Femur (tissue), 1 donor: ENCODE measurements at places on chromosomes 6 and 20.

DNA sequence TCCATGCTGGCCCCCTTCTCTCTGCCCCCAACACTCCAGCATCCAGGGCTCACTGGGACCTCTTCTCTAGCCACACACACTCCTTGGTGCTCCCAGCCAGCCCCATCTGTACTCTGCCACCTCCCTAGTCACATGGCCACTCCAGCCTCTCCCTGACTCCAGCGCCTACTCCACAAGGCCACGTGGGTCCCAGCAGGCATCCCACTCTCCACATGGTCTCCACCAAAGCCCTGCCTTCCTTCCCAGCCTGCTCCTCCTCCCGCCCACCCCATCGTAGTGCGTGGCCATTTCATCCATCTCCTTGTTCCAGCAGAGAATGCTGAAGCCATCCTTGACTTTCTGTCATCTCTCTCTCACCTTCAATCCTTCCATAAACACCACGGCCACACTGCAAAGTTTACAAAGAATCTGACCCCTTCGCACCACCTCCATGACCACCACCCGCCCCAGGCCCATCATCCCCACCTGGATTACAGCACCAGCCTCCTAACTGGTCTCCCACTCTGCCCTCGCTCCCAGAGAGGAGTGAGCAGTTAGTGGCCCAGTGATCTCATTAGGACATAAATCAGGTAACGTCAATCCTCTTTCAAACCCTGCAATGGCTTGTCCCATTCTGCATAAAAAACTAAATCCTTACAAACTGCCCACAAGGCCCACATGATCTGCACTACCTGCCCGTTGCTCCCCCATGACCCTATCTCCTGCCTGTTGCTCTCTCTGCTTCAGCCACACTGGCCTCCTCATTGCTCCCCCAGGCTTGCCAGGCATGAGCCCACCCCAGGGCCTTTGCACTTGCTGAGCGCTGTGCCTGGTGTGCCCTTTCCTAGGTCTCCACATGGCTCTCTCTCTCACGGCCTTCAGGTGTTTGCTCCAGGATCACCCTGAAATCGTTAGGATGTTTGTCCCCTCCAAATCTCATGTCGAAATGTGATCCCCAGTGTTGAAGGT is 96.2 kb downstream of the GRM4 start:
- no peak for DNase-seq

DNA sequence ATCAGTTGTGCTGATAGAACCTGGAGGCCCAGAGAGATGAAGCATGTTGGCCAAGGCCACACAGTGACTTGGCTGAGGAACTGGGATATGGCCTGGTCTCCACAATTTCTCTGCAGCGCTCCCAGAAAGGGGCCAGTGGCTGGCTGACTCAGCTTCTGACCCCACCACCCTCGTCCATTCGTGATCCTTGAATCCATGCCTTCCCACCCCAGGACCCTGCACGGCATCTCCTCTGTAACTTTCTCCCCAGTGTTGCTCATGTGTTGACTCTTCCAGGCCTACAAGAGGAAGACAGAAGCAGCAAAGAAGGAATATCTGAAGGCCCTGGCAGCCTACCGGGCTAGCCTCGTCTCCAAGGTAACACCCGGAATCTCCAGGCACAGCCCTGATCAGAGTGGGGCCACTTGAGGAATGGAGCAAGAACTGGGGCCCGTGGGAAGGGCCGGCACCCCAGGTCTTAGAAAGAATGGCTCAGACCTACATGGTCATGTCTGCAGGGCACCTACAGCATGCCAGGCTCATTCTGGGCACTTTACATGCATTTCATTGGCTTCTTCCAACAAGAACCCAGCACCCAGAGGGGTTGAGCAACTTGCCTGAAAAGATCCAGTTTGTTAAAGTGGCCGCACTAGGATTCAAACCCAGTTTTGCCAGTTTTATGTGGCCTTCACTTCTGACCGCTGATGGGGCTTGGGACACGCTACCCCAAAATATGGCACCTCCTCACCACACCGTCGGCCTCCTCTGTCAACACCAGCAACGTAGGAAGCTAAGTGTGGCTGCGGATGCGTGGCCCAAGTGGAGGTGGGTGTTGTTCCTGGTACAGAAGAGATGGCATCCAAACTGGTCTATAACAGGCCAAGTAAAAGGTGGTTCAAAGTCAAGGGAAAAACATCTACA is 122.2 kb downstream of the JPH2 start:
- DNase-seq: no peak

DNA sequence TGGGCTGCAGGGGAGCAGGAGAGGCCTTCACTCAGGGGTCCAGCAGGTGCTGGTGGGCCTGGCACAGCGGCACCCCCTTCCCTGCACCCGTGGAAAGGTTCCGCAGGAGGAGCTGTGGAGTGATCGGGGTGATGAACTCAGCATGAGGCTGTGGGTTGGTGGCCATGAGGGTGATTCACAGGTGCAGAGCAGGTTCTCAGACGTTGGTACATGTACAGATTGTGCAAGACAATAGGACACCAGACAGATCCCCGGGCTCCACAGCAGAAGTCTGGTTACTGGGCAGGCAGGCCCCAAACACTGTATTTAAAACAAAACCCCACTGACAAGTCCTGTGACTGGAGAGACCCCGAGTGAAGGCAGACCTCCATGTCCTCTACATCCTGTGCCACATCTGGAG is 151.6 kb upstream of the CDH4 start:
- DNase-seq: no peak

DNA sequence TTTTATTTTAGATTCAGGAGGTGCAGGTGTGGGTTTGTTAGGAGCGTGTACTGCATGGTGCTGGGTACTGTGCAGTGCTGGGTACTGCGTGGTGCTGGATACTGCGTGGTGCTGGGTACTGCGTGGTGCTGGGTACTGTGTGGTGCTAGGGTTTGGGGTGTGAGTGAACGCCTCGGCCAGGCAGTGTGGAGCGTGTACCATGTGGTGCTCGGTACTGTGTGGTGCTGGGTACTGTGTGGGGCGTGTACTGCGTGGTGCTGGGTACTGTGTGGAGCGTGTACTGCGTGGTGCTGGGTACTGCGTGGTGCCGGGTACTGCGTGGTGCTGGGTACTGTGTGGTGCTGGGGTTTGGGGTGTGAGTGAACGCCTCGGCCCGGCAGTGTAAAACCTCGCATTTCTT is 62.9 kb downstream of the WDR27 start:
- DNase-seq: no peak

GRCh38 chr20:33299111-33299603 is 16.1 kb downstream of the BPIFB1 start:
- peak; percentile 52 for DNase-seq

DNA sequence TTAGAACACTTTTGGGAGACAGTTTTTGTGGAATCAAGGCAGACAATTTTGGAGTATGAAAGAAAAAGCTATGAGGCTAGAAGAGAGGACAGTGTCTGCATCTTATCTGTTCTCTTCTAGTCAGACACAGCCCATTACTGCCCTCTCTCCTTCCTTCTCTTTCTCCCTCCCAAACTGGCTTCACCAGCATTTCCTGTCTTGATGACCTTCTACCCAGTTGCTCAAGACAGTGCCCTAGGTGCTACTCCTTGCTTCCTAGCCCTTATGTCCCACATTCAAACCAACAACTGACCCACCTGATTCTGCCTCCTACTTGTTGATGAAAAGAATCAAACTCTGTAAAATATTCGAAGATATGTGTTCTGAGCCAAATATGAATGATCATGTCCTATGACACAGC is 116.4 kb upstream of the RIPOR2 start:
- DNase-seq: no peak

GRCh38 chr6:32937230-32937633 is 3.6 kb downstream of the HLA-DMB start:
- no peak for DNase-seq

- DNase-seq: no peak
These were observed 364.3 kb upstream of the HS3ST5 start for GRCh38 chr6:114707081-114707620.

GRCh38 chr6:129605967-129606366 is 104.0 kb downstream of the ARHGAP18 start:
- DNase-seq: no peak

GRCh38 chr6:36563237-36563927 is 16.1 kb upstream of the STK38 start:
- DNase-seq: no peak

GRCh38 chr20:21371193-21371592 is 26.1 kb downstream of the NKX2-4 start:
- no peak for DNase-seq

- no peak for DNase-seq
These were observed 1055.1 kb upstream of the GJE1 start for GRCh38 chr6:141077355-141078333.

GRCh38 chr20:7828437-7828836 is 111.8 kb downstream of the HAO1 start:
- no peak for DNase-seq

DNA sequence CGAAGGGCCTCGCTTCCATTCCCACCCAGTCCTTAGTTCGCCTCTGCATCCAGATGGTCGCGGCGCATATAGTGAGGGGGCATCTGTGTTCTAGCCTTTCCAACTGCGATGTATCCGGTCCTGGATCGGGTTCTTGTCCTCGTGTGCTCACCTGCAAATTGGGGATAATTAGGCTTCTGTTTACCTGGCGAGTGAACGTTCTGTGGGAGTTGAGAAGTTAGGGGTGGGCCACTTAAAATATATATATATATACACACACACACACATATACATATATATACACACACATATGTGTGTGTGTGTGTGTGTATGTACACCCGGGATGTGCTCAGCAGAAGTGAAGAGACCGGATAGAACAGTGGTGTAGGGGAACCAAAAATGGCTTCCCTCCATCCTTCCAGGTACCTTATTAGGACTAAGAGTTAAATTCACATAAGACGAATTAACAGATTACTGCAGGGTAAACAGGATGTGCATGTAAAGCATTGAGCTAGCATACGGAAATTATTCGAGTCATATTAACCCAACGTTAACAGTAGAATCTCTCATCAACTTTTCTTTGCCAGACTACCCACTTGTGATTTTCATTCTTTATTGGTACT is 537 bp downstream of the CSTF1 start:
- DNase-seq: no peak

- no peak for DNase-seq
These were observed 413.2 kb upstream of the GJE1 start for GRCh38 chr6:141719476-141719875.

DNA sequence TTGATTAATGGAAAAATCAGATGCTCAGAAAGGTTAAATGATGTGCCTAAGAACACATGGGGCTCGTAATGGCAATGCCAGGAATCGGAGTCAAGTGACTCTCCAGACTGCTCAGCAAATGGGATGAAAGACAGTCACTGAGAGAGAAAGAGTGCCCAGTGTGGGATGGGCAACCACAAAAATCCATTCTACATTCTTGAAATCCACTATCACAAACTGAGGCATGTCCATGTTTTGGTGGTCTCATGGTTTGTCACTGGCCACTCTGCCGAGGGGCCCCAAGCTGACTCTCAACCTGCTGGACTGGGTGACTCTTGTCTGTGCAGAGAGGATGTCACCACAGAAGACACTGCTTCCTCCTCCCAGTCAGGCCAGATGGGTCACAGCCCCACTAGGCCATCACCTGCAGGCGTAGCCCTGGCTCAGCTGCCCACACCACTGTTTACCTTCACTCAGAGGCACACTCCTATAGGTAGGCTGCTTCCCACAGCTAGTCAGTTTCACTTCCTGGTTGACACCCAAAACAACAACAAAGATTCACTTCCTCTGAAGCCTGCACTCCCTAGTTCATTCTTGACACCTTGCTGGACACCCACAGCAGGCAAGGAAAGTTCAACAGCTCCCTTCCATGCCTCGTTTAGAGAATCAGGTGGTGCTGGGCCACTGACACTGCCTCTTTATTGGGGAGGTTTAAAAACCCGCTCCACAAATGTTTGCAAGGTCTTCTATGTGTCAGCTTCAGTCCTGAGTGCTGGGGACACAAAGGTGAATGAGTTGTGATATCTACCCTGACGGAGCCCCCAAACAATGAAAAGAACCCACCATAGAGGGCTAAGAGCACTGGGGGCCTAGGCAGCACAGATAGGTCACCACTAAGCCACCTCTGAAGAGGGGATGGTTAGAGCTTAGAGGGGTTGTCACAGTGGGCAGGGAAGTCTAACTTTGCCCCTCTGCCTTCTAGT is 21.7 kb downstream of the MAP1LC3A start:
- no peak for DNase-seq

DNA sequence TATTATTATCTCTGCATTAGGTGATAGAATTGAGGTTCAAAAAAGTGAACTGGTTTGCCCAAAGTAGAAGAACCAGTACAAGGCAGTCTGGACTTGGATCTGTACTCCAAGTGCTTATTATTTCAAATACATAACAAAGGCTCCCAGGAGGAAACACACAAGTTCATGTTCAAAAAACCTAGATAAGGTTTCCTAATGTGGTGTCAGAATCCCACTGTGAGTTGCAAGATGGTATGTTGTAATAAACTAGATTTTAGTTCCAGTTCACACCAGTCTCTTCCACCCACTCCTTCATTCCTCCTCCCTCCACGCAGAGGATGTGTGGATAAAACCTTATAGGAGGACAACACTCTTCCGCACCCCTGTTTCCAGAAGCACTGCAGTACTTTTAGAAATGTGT is 42.8 kb downstream of the KIAA0319 start:
- DNase-seq: no peak

GRCh38 chr20:25032065-25032477 is 25.9 kb downstream of the ACSS1 start:
- DNase-seq: no peak

DNA sequence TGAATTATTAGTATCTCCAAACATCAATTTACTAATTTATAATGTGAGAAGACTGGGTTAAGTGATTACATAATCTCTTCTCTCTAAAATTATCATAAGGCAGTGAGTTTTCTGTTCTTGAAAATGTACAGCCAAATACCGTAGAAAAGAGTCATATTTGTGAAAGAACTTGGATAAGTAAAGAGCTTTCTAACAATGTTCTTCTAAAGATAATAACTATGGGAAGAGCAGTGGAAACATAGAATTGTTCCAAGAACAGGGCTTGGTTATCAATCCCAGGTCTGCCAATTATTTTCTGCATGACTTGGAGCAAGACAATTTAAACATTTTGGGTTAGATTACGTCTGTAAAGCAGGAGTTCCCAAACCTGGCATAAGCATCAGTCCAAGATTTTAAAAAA is 198.1 kb upstream of the SGK1 start:
- DNase-seq: no peak

DNA sequence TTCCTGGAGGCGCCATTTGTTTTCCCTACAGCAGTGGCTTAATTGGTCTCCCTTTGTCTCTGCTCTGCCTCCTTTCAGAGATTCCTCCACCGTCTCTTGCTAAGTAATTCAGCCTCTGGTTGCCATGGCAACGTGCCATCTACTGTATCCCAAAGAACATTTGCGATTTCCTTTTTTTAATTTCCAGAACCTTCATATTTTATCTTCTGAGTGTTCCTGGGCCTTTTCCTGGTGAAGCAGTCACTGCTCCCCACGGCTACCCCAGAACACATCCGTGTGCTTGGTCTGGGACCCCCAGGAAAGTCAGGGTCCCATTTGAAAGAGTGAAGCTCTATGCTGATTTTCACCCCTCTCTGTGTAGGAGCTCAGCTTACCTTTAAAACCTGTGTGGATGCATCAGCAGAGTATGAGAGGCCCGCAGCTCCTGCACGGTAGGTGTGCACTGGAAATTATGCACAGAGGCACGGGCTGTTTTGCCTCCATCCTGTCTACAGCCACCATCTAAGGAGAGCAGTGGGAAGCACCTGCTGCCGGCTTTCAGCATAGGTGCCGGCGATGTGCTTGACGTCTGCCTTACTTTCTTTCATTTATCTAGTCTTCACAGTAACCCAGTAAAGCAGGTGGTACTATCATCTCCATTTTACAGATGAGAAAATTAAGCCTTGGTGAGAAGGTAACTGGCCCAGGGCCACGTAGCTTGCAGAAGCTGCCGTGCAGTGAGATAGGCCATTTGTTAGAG is 122.8 kb downstream of the SYCP2 start:
- peak; percentile 16 for DNase-seq

- no peak for DNase-seq
These were observed 150.2 kb downstream of the CDKAL1 start for GRCh38 chr6:20684474-20684873.

- DNase-seq: no peak
These were observed 731.6 kb upstream of the MANEA start for GRCh38 chr6:94845742-94846141.
